ENCODE measurements at places on chromosomes 2 and 18. TPM values are rescaled to one million over a fixed set of nuclear protein-coding genes. Genes with fewer than 3 reads are reported as not detected.

ACTG2 gene
- 309 TPM for total RNA-seq

CFAP65 gene
- 3.5 TPM for total RNA-seq

SERPINB10 gene
- total RNA-seq = not detected

MTIF2 gene
- 14.4 TPM for total RNA-seq

C2orf81 gene
- total RNA-seq = not detected

MROH2A gene
- total RNA-seq = not detected

TRIM54 gene
- total RNA-seq = 0.88 TPM

FAM110C gene
- total RNA-seq = 5.1 TPM

XDH gene
- not detected for total RNA-seq

SLC9A4 gene
- total RNA-seq = not detected

CELF4 gene
- 0.18 TPM for total RNA-seq
